Stimulated activated CD4-positive, alpha-beta T cell treated with anti-CD3 and anti-CD28 coated beads, Interleukin-15, amount 100 ng/mL, for 48 hours (primary cell): ENCODE measurements at places on chromosomes 12 and 14.
A peak's percentile ranks its signal among the peaks of the same experiment; 100 is the strongest.

GRCh38 chr12:12518464-12518845 is 44.2 kb downstream of the DUSP16 start:
- no peak for DNase-seq

DNA sequence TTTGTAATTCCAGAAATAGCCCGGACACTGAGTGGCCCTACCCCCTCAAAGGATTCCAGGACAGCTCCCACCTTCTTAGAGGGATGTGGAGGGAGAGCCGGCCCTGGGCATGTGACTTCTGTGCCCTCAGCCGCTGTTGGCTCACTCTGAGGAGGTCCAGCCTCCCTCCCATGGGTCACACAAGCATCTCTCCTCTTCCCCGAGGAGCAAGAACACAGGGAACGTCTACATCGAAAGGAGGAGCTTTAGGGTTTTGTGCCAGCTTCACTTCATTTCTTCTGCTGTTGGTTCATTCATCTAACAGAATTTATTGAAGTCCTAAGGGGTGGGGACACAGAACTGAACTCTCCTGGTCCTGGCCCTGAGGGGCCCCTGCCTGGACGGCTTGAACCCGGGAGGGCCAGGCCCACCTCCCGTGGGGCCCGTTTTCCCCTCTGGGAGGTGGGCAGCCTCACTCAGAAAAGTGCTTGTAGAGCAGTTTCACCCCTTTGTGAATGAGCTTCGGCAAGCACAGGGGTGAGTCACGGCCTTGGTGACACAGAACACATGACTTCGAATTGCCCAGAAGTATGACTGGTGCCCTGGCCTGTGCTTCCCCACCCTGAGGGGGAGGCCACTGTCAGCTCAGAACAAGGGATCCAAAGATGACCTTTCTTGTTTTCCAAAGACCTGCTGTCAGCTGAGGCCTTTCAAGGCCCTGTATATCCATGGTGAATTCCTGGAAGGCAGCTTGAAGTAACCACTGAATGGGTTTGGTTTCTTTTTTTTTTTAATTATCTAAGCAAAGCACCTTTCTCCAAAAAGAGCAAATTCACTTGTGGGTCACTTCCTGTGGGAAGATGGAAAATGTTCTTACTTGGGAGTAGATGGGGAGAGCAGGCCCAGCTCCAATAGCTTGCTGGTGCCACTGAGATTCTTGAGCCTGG is 39.2 kb downstream of the NFKBIA start:
- peak; percentile 84 for DNase-seq

DNA sequence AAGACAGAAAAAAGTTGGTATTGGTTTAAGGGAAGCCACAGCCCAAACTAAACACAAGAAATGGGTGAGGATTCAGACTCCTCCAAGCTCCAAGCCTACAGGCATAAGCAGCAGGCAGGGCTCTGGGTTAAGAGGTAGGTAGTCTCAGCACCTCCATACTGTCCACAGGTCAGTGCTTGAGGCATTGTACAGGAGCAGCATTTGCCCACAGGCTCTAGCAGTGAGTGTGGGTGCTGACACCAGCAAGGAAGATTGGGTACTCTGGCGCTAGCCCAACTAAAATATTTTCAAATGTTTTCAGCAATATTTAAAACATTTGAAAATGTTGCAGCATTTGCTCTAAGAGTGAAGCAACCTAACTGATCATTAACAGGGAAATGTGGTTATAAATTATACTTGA is 33.1 kb downstream of the FERMT2 start:
- DNase-seq = no peak

- DNase-seq = no peak
Observed at GRCh38 chr14:43306053-43306452, 1201.0 kb downstream of the FSCB start.

DNA sequence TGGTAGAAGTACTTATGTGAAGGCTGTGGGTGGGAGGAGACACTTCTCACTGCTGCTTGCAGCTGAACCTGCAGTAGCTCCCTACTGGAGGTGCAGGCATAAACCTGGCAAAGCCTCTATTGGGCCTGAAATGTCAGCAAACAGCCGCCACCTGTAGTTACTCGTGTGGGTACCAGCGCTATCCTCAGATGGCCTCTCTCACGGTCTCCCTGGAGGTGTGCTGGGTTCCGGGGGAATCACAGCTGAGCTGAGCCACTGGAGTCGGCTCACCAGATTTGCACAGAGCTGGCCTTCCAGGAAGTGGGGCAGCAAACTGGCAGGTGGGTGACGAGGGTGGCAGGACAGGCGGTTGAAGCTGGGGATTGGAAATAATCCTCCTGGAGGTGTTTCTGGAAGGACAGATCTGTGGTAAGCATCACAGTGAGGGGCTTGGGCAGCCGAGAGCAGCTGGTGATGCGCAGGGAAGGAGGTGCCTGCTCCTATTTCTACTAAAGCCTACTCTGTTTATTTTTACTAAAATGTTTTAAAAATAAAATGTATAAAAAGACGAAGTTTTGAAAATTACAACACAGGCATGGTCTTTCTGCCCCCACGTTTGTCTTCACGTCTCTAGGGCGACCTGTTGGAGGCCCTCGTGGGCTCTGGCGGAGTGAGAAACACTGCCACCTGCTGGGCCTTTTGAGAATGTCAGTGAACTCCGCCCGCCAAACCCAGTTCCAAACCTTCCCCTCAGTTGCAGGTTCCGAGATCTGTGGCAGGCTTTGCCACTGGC is 67.8 kb upstream of the PLEKHG3 start:
- peak; percentile 47 for DNase-seq

GRCh38 chr14:30002859-30003258 is 75.2 kb upstream of the PRKD1 start:
- DNase-seq = no peak

DNA sequence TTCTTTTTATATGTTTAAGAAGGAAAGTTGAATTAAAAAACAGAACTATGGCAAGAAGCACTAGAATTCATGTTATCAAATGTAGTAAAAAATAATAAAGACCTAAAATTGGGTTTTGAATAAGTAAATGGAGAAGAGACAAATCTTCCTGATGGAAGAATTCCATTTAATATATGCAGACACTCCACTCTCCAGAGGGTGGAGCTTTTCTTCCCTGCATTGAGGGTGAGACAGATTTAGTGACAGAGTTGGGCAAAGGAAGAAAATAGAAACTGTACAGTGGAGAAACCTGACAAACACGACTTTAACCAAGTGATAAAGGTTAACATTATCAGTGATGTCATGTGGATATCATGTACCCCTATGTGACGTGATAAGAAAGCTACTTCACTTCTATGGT is 217.6 kb downstream of the PRKD1 start:
- DNase-seq = no peak

DNA sequence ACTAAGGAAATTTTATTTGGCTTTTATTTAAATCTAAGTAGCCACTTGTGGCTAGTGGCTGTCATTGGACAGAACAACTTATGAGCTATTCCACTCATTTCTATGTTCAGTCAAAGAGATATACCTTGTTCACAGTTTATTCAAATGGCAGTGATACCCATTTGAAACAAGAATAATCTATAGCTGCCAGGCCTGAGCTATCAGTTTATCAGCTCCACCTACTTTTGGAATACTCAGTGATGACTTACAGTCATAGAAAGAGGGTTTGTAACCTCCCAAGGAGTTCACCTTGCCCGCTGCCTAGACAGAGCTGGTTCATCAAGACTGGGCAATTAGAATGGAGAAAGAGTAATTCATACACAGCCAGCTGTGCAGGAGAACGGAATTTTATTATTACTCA is 4.5 kb upstream of the ABHD4 start:
- DNase-seq = no peak

- DNase-seq = no peak
Observed at GRCh38 chr12:112584266-112584722, 165.5 kb downstream of the PTPN11 start.

GRCh38 chr12:77537663-77538062 is 293.0 kb upstream of the NAV3 start:
- no peak for DNase-seq

- DNase-seq = no peak
Observed at GRCh38 chr12:93944201-93944600, 204.2 kb upstream of the PLXNC1 start.

DNA sequence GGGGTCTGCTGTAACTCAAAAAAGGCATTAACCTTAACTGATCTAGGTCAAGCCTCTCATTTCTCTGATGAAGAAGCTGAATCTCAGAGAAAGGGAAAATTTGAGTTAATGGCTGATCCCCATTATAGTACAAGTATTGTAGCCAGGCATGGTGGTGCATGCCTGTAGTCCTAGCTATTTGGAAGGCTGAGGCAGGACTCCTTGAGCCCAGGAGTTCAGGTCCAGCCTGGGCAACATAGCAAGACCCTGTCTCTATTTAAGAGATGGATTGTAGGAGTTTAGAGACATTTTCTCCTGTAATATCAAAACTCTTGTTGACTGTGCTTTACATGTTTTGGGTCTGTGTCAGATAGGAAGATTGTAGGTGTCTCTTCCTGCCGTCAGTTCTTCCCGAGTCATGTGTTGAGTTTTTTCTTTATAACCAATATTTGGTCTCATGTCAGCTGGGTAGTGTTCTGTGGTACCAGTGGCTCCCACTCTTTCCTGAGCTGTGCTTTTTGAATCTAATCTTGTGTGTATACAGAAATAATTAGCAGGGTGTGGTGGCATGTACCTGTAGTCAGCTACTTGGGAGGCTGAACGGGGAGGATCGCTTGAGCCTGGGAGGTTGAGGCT is 8.6 kb downstream of the COPZ1 start:
- no peak for DNase-seq

DNA sequence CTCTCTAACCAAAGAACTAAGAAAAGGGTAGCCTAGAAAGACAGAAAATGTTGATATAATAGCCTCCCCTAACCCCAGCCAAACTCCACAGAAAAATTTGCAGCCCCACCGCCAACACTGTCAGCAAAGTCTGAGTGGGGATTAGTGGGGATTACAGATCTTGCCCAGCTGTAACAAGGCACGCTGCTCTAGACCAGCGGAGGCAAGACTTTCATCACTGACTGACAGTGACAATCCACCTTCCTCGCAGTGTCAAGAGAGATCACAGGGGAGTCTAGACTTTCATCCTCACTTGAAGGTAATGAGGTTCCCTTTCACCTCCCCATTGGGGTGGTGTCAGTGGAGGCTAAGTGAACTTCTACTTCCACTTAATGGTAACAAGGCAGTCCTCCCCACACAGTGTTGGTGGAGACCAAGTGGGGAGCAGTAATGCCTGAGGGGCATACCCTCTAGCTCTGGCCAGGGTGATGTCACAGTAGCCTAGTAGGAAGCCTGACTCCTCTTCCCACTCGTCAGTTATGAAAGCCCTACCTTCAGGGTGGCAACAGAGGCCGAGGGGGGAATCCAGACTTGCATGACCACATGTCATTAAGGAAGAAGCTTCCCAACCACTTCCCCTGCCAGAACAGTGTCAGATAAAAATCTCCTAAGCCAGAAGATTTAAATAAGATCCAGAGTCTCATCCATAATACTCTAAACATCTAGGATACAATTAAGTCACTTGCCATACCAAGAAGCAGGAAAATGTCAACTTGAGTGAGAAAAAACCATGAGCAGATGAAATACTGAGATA is 91.7 kb upstream of the RASSF8 start:
- DNase-seq = no peak

DNA sequence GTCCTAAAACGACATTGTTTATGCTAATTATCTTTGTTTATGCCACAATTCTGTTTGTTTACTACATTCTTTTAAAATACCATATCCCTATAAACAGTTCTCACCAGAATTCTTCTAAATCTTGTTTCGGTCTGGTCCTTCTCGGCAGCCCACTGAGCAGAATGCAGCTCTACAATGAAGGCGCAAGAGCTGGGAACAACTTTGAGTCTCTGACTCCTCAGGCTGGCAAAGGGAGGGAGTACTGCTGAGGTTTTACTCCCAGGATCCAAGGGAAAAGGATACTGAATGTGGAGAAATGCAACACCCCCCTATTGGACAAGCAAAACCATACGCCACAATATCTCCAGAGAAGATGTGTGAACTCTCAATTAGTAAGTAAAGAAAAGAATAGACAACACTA is 5.4 kb downstream of the SOX5 start:
- no peak for DNase-seq

DNA sequence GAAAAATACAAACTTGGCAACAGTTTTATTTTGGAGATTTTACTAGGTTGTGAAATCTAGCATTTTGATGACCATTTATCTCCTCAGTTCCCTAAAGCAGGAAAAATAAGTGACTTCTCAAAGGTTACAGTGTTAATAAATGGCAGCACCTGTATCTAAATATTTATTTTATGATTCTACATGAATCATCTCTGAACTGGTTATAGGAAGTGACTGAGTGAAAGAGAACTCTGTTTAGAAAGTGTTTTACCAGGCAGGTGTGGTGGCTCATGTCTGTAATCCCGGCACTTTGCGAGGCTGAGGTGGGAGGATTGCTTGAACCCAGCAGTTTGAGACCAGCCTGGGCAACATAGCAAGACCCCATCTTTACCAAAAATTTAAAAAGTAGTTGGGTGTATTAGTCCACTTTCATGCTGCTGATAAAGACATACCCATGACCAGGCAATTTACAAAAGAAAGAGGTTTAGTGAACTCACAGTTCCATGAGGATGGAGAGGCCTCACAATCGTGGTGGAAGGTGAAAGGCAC is 26.3 kb downstream of the MIPOL1 start:
- DNase-seq = no peak

DNA sequence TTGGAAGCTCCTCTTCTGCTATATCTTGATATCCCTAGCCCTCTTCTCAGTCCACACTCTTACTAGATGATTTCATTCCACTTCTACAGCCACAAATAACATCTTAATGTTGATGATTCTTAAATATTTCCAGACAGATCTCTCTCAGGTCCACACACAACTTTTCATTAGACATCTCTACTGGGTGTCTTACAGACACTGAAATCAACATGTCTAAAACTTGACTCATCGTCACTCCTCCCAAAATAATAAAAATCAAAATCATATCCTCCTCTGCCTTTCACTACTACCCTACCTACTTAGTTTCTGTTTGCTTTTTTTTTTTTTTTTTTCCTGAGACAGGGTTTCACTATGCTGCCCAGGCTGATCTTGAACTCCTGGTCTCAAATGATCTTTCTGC is 11.9 kb downstream of the PRDM4 start:
- no peak for DNase-seq

DNA sequence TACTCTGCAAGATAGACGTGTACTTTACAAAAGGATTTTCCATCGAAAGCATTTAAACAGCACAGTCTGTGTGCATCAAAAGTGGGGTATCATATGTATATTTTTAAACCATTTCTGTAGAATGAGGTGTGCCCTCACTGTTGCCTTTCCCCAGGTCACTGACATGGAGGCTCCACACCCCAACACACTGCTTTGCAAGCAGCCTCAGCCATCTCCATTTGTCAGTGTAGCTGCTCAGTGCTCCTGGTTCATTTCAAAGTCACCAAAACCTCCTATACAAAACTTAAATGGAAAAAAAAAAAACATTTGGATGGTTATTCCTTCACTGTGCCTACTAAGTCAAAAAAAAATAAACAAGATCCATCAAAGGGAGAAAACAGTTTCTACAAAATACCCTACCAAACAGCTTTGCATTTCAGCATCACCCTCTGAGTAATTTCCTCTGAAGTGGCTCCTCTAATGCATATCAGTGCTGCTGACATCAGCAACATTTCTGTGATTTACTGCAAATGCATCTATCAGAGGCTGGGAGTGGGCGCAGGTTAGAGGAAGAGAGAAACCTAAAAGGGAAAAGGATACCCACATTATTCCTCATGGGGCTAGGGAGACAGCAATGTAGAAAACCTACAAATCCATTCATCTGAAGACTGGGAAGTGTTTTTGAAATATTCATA is 46.0 kb downstream of the KCNK10 start:
- no peak for DNase-seq

- DNase-seq = no peak
Observed at GRCh38 chr14:75427482-75428229, at the start of gene JDP2. Gene JDP2 (plus strand): TSS chr14:75428022. CDS start chr14:75437921, 9,899 bp downstream.

GRCh38 chr14:93648440-93649168 is 139.7 kb downstream of the PRIMA1 start:
- DNase-seq = peak; percentile 17
